ENCODE measurements at places on chromosomes 2 and 18. TPM values are rescaled to one million over a fixed set of nuclear protein-coding genes. Genes with fewer than 3 reads are reported as not detected.

DNA sequence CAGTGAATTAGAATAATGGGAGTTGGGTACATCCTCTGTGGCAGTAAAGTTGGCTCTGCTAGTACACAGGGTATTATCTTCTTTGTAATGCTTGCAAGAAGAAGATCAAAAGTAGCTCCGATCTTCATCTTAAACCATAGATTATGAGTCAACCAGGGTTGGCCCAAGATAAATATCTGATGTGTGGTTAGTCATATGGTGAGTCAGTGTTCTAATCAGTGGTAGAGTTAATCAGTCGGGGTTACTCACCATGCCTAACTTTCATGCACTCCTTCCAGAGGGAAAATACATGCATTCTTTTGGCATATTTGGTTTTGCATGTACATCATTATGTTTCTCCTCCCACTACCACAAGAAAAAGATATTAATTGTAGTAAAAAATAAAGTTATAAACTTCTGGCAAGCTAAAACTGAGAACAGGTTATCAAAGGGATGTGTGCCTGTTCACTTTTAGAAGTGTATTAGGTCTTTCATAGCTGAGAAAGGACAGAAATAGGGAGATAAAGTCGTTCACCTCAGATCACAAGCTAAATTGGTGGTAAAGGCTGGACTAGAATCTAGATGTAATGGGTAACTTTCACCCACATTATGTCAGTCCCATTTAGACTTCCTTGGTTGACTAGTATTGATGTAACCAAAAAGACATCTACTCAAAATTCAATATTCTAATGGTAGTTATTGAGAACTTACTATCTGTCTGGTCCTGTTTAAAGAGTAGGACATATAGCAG lies 684.4 kb downstream of the IRS1 start:
- no peak overlapping the region for H3K4me3 ChIP-seq
- DNase-seq = no peak
- H3K27me3 ChIP-seq = no peaks in the 10 kb centered on the region
- no peak overlapping the region for H3K27ac ChIP-seq

DNA sequence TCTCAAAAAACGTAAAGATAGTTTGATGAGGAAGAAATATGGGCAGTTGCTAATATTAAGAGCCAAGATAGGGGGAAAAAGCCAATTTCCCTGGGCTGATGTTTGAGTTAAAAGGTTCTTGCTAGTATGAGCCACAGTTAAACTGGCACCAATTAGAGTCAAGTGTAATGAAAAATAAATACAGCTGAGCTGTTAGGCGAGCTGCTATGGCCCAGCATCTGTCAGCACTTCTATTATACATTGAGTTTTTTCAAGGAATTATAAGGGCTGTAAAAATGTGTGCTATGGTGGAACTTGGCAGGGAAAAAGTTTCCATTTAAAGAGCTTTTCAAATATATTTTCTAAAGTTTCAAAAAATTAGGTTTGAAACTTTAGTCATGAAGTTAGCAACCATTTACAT lies 279.6 kb downstream of the CYRIA start:
- no peak for DNase-seq
- H3K4me1 ChIP-seq = no peaks in the 10 kb centered on the region
- no peaks in the 10 kb centered on the region for H3K27me3 ChIP-seq
- H3K4me3 ChIP-seq = no peak overlapping the region
- H3K27ac ChIP-seq = no peak overlapping the region

WIPF1 gene
- 484 TPM for total RNA-seq

ALPP gene
- total RNA-seq = not detected

- H3K27ac ChIP-seq = no peak overlapping the region
- DNase-seq = no peak
- H3K36me3 ChIP-seq = no peaks in the 10 kb centered on the region
- no peaks in the 10 kb centered on the region for H3K27me3 ChIP-seq
- no peak overlapping the region for H3K4me3 ChIP-seq
- H3K4me1 ChIP-seq = no peaks in the 10 kb centered on the region
Observed at GRCh38 chr2:110903548-110903947, 171.2 kb downstream of the ACOXL start.

DNA sequence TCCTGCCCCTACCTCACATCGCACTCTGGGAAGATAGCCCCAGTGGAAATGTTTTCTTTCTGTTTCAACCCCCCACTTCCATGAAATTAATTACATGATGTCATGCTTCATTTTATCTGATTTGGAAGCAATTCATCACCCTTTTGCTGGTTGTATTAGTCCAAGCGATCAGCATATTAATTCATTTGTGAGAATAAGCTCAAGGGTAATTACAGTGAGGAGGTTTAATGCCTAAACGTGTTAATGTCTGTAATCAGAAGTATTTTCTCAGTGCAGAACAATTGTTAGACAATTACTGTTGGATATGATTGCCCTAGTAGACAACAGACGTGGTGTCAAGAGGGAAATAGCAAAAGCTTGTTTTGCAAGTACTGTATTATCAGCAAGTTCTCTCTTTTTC lies 746.3 kb downstream of the CPS1 start:
- H3K36me3 ChIP-seq = no peaks in the 10 kb centered on the region
- no peaks in the 10 kb centered on the region for H3K4me1 ChIP-seq
- H3K27me3 ChIP-seq = no peaks in the 10 kb centered on the region
- DNase-seq = no peak
- H3K4me3 ChIP-seq = no peak overlapping the region

DNA sequence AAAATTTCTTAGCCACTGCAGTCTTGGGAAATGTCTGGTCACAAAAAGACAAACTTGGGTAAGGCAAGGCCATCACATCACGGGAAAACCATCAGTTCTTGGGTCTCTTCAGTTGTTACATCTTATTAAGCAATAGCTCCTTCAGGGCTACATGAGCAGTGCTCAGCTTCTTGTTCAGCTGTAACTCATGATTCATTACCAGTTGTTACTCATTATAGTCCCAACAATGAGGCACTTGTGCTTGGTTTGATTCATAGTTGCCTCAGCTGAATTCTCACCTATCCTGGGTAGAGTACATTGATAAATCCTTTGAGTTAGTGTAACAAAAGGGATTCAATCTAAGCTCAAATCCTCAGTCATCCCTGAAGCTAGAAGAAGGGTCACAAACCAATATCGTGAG lies 102.4 kb upstream of the DCC start:
- no peak overlapping the region for H3K27ac ChIP-seq
- no peaks in the 10 kb centered on the region for H3K27me3 ChIP-seq
- no peaks in the 10 kb centered on the region for H3K36me3 ChIP-seq
- no peak overlapping the region for H3K4me3 ChIP-seq
- no peaks in the 10 kb centered on the region for H3K4me1 ChIP-seq
- DNase-seq = no peak

CRACDL gene
- total RNA-seq = 1.1 TPM

STPG4 gene
- 0.72 TPM for total RNA-seq

DNA sequence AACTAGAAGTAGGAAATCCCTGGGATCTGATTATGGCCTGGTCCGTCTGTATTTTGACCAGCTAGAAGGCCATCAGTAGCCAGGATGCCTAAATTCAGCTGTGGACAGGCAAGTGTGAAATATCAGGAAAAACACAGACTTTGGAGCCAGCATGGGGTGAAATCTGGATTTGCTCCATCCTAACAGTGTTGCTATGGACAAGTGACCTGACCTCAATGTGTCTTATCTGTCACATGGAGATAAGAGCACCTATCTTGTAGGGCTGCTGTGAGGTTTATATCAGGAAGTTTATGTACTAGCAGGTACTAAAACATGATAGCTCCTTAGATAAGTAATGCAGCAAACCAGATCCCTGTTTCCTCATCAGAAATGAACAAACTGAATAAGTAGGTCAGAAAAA lies 460.4 kb downstream of the STK39 start:
- H3K27me3 ChIP-seq = no peaks in the 10 kb centered on the region
- H3K36me3 ChIP-seq = no peaks in the 10 kb centered on the region
- no peak overlapping the region for H3K4me3 ChIP-seq
- DNase-seq = no peak

GRCh38 chr2:128867311-128867710 lies 548.6 kb upstream of the HS6ST1 start:
- no peak for DNase-seq
- no peaks in the 10 kb centered on the region for H3K27me3 ChIP-seq
- no peak overlapping the region for H3K4me3 ChIP-seq
- H3K27ac ChIP-seq = no peak overlapping the region
- H3K4me1 ChIP-seq = no peaks in the 10 kb centered on the region

CAPN14 gene
- total RNA-seq = 0.61 TPM

DNA sequence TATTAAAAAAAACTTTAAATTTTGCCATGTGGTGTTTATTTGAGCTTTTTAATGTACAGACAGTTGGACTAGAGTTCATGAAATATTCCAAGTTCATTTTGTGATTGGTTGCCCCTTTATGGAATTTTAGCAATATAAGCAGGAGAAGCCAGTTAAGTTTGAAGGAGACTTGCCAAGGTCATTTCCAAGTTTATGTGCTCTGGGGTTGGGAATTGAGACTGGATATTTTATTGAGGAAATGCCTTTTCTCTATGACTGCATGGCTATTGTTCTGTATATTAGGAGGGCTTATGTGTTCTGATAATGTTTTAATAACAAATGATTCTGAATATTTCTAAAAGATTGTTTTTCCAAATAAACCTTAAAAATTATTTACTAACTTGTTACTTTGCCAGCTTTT lies 67.0 kb upstream of the TCF4 start:
- H3K36me3 ChIP-seq = no peaks in the 10 kb centered on the region
- H3K27me3 ChIP-seq = no peaks in the 10 kb centered on the region
- H3K27ac ChIP-seq = no peak overlapping the region
- DNase-seq = no peak

DNA sequence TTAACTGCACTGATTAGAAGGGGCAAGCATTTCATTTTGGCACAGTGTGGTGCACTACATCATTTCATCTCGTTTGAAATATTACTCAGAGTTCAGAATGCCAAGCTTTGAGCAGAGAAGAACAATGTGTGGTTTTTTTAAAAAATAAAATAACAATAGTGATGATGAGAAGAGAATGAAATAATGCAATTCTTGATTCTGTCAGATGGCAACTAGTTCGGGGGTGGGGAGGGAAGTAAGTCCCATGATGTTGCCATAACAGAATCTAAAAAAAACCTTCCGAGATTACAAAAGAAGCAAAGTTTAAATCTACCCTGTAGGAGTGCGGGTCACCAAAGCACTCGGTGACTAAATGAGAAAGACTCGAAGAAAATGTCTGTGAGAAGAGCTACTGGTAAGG lies 490.4 kb downstream of the NR4A2 start:
- no peak for DNase-seq
- H3K4me3 ChIP-seq = no peak overlapping the region
- H3K27ac ChIP-seq = no peak overlapping the region
- H3K36me3 ChIP-seq = no peaks in the 10 kb centered on the region
- no peaks in the 10 kb centered on the region for H3K4me1 ChIP-seq

DNA sequence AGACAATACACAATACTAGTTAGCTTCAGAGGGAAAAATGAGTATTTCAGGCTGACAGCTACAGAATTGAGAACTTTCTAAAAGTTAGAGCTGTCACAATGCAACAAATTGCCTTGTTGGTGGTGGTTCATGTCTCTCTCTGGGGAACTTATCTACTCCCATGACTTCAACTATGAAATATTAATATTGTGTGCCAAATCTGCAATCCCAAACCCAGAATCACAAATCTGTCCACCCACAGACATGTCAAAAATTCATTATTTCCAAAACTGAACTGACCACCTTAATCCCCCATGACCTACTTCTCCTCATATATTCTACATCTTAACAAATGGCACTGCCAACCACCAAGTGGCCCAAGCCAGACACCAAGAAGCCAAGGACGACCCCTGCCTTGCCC lies 143.5 kb downstream of the TCF4 start:
- no peaks in the 10 kb centered on the region for H3K27me3 ChIP-seq
- no peak for DNase-seq
- no peak overlapping the region for H3K27ac ChIP-seq
- H3K4me1 ChIP-seq = no peaks in the 10 kb centered on the region
- H3K4me3 ChIP-seq = no peak overlapping the region

FBXO48 gene
- 6.5 TPM for total RNA-seq

GRCh38 chr2:218802386-218802994 lies 20.5 kb downstream of the CYP27A1 start:
- no peak overlapping the region for H3K27ac ChIP-seq
- H3K4me3 ChIP-seq = no peak overlapping the region
- peaks cover 8% of the 10 kb centered on the region for H3K27me3 ChIP-seq
- peak; percentile 61 for DNase-seq

BCL2 gene
- 42.7 TPM for total RNA-seq

GRCh38 chr2:74414881-74415761 lies 6.3 kb downstream of the C2orf81 start:
- DNase-seq = peak; percentile 7
- H3K4me1 ChIP-seq = peaks cover 14% of the 10 kb centered on the region
- H3K4me3 ChIP-seq = no peak overlapping the region
- H3K36me3 ChIP-seq = no peaks in the 10 kb centered on the region

GRCh38 chr18:36808681-36809080 lies 20.1 kb downstream of the TPGS2 start:
- no peaks in the 10 kb centered on the region for H3K27me3 ChIP-seq
- no peaks in the 10 kb centered on the region for H3K4me1 ChIP-seq
- peaks cover 28% of the 10 kb centered on the region for H3K36me3 ChIP-seq
- no peak for DNase-seq
- no peak overlapping the region for H3K4me3 ChIP-seq
- no peak overlapping the region for H3K27ac ChIP-seq

DNA sequence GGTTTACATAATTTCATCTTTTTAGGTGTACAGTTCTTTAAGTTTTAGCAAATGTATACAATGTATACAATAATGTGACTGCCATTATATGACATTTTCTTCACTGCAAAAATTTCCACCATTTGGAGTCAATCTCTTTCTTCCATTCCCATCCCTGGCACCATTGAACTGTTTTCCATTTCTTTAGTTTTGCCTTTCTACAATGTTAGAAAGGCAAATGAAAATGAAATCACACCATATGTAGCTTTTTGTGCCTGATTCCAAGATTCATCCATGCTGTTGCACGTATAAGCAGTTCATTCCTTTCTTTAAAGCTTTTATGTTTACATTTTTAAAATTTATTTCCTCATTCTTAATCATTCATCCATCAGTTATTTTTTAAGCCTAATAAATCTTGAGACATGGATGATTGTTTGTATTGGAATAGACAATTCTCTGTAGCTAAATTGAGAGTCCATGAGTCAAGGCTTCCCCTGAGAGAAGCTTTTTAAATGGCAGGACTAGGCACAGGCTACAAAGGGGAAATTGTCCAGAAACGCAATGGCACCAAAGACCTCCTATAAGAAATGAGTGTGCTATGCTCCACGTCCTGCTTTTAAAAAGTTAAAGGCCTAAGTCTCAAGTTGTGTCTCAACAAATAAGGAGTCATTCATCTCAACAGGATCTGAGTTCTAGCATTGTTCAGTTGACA lies 8.7 kb upstream of the COL5A2 start:
- no peaks in the 10 kb centered on the region for H3K4me1 ChIP-seq
- H3K4me3 ChIP-seq = no peak overlapping the region
- no peaks in the 10 kb centered on the region for H3K36me3 ChIP-seq
- H3K27ac ChIP-seq = no peak overlapping the region

MYOM1 gene
- total RNA-seq = 3.5 TPM
